ENCODE measurements at places on chromosomes 1 and 21. TPM values are rescaled to one million over a fixed set of nuclear protein-coding genes. Genes with fewer than 3 reads are reported as not detected.

DNA sequence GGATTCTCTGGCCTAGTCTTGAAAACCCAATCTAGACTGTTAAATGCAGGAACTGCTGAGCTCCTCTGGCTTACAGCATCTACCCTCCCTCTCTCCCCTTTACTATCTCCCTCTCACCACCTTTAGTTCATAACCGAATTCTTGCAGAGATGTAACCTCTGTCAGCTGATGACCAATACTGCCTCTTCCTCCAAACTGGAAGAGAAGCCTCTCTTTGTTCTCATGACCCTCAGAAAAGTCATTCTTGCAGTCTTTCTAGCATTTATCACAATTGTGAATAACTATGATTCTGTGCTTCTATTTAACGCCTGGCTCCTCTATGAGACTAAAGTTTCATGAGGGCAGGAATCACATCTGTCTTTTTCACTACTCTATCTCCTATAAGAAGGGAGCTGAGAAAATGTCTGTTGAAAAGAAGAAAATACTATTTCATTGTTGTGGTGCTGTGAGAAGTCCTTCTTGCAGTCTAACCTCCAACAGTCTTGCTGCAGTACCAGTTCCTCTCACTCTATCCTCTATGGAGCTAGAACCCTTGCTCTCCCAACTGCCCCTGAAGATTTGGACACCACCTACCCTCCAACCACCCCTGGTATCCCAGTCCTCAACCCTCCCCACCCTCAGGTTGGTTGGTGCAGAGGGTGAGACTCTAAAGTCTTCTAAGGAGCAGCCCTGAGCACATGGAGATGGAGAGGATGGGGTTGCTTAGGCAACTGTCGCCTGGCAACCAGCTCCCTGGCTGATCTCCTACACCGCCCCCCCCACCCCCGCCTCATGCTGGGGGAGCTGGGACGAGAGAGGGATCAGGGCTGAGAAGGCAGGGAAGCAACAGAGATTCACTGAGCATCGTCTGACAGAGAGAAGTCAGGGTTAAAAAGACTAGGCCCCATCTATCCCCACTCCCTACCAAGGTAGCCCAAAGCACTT lies 13.9 kb downstream of the MEF2D start:
- no peak for DNase-seq

DNA sequence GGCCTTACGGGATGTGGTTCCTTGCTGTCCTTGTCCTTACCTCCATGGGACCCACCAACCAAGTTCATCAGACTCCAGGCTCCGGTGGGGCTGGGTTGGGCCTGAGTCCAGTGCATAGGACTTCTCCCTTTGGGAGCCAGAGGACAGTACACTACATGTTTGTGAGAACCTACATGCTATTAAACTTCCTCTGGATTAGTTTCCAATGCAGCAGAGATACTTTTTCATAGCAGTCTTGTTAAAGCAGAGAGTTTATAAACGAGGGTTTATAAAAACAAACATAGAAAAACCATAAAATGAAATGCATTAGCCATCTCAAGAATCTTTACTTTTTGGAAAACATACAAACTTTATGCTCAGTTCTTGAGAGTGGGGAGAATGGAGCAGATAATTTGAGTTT lies 33.4 kb downstream of the INKA2 start:
- no peak for DNase-seq

- no peak for DNase-seq
Observed at GRCh38 chr1:178055779-178056471, 38.0 kb upstream of the RASAL2 start.

The BSDC1 gene
- polyA plus RNA-seq, result 39.5 TPM

DNA sequence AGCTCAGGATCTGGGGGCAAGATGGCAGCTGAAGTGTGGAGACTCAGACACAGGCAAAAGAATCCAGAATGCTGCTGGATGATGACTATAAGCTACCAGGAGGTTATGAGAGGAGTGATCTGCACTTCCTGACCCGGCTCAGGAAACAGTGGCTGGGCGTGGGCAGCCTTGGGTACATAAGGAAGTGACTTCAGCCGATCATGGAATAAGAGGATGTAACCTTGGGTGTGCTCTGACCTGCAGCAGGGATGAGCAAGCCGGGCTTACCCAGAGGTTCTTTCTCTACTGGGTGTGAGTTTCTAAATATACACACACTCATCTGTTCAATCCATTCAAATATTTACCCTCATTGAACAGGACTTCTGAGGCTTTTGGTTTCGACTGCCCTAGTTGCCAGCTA lies 62.7 kb downstream of the CD34 start:
- DNase-seq, result peak; percentile 91

The DYNLT4 gene
- 0.15 TPM for polyA plus RNA-seq

DNA sequence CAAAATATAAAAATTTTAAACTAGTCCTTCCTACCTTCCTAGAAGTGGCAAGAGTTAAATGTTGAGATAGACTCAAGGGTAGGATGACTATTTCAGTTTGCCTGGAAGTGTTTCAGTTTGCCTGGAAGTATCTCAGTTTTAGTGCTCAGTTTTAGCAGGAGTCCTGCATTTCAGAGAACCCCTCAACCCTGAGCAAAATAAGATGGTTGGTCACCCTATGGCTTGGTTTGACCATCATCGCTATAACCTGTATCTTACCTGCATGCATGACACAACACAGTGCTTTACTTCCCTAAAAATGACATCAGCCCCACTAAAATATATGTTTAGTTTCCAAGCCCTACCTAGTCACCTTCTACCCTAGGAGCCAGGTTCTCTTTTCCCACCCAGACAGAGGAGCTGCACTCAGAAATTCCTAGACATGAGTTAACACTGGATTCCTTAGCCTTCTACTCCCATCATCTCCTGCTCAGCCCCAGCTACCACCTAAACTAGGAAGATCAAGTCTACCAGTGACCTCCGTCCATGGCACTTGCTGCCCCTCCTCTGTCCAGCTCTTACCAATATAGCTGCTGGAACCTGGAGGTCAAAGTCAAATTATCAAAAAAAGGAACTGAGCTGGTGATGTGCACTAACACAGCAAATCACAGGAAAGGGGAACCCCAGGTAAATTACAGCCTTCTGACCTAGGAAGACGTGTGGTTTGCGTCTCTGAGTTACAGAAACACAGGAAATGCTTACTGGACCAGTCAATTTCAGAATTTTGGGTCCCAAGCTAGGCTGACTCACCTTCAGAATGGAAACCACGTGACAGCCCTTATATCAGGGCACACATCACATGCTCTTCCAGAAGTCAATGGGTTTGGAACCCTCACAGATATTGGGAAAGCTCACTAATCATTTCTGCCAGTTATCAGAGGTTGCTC lies 2.2 kb upstream of the G0S2 start:
- no peak for DNase-seq

- no peak for DNase-seq
Observed at GRCh38 chr1:58811303-58811702, 27.5 kb upstream of the JUN start.

The KPNA6 gene
- 6.7 TPM for polyA plus RNA-seq

DNA sequence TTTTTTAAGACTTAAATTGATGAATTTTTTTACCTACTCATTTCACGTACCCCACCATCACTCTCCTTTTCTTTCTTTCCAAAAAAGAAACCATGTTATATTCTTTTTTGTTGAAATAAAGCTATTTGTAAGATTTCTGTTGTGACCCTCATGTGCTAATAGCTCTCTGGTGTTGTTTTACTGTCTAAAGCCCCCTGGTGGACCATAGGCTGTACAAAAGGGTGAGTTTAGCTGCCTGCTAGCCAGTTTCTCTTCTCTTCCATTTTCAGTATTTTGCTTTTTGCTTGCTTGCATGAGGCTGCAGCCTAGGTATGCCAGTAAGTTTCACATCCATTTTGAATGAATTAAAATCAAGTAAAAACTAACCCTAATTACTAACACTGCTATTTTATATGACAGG lies 15.6 kb upstream of the VAMP3 start:
- DNase-seq, result no peak

DNA sequence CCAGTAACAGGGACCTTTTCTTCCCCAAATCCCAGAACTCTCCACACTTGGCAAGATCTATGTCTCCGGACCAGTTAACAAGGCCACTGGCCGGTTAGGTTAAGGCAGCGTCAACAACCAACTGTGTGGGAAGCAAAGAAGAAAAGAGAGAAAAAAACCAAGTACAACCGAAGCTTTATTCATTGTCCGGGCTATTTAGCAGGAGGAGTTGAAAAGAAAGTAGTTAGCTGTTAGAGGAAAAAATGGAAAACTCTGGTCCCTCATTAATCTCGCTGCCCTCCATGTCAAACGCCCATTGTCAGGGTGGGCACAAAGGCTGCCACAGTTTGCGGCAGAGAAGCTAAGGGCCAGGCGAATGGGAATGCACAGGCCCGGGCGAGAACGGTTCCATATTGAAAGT lies 49.3 kb upstream of the GRIK3 start:
- peak; percentile 35 for DNase-seq

- no peak for DNase-seq
Observed at GRCh38 chr1:162383516-162383915, 2.0 kb downstream of the C1orf226 start.

The FAM76A gene
- polyA plus RNA-seq, result 4.0 TPM

The FCGR3B gene
- polyA plus RNA-seq, result 29.2 TPM

GRCh38 chr1:10196976-10197375 lies 13.4 kb upstream of the KIF1B start:
- no peak for DNase-seq

The DNM3 gene
- 1.9 TPM for polyA plus RNA-seq

The SLC44A3 gene
- polyA plus RNA-seq, result 0.58 TPM

The CREB3L4 gene
- 11.7 TPM for polyA plus RNA-seq

DNA sequence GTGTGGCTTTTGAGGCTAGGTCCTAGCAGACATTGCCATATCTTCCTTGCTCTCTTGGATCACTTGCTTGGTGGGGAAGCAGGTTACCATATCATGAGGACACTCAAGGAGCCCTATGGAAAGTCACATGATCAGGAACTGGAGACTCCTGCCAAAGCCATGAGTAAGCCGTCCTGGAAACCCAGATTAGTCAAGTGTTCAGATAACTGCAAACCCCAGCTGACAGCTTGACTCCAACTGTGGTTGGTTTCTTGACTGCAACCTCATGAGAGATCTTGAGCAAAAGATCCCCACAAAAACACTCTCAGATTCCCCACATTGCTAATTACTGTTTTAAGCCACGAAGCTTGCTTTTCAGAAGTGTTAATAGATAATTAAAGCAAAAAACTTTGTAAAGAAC lies 58.6 kb downstream of the CACNA1E start:
- no peak for DNase-seq

GRCh38 chr1:106232128-106232527 lies 824.3 kb upstream of the PRMT6 start:
- DNase-seq, result no peak

The BEND5 gene
- 39.2 TPM for polyA plus RNA-seq

DNA sequence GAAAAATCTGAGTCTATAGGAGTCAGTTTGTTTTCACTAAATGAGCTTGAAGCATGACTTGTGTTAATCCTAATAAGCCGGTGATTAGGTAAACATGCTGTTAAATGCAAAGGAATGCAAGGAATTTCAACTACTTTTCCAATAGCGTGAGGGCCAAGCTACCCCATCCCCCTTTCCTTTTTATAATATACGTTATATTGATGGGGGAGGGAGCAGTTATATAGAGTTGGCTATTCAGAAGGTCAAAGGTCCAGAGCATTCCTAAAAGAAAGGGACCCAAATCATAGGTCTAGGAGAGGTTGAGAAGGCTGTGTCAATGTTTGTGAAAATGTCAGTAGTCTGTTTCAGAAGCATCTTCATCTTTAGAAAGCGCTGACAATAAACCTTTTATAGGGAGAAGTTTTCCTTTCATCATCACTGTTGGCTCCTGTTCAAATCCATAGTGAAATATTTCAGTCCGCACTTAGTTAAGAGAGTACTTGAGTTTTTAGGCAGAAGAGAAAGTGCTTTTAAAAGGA lies 3.8 kb downstream of the CCN1 start:
- no peak for DNase-seq

DNA sequence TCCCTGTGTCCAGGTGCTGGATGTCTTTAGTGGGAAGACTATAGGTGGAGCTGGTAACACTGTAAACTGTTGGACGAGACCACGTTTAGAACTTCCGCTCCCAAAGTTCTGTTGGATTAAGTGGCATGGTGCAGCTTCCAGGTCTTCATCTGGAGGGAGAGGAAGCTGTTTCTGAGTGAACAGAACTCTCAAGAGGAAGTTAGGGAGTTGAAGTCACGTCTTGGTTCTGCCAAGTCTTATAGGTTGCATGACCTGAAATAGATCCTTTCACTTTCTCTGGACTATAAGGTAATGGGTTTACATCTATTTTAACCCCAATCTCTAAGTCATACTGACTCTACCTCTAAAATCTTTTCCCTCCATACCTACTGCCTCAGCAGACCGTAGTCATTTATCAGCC lies 97.4 kb upstream of the TNR start:
- DNase-seq, result no peak

The CFHR1 gene
- polyA plus RNA-seq, result 6.3 TPM

GRCh38 chr1:200899015-200899386 lies 4.3 kb downstream of the INAVA start:
- DNase-seq, result peak; percentile 39

DNA sequence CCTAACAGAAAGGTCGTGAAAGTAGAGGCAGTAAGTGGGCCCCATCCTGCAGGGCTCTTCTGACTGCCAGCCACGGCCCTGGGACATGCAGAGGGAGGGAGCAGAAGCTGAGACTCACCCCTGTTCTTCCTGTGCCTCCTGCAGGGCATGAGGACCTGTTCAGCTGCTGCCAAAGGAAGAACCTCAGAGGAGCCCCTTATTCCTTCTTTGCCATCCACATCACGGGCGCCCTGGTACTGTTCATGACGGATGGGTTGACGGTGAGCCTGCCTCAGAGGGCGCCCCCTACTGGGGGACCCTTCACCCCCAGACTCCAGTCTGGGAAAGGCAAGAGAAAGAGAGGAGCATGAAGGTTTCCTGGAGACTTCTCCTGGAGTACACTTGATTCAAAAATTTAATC lies 47.1 kb downstream of the ELK4 start:
- peak; percentile 66 for DNase-seq

The PROK1 gene
- polyA plus RNA-seq, result 0.07 TPM
